Activated CD8-positive, alpha-beta memory T cell treated with anti-CD3 and anti-CD28 coated beads for 48 hours (primary cell): ENCODE measurements at places on chromosomes 2 and 18.

DNA sequence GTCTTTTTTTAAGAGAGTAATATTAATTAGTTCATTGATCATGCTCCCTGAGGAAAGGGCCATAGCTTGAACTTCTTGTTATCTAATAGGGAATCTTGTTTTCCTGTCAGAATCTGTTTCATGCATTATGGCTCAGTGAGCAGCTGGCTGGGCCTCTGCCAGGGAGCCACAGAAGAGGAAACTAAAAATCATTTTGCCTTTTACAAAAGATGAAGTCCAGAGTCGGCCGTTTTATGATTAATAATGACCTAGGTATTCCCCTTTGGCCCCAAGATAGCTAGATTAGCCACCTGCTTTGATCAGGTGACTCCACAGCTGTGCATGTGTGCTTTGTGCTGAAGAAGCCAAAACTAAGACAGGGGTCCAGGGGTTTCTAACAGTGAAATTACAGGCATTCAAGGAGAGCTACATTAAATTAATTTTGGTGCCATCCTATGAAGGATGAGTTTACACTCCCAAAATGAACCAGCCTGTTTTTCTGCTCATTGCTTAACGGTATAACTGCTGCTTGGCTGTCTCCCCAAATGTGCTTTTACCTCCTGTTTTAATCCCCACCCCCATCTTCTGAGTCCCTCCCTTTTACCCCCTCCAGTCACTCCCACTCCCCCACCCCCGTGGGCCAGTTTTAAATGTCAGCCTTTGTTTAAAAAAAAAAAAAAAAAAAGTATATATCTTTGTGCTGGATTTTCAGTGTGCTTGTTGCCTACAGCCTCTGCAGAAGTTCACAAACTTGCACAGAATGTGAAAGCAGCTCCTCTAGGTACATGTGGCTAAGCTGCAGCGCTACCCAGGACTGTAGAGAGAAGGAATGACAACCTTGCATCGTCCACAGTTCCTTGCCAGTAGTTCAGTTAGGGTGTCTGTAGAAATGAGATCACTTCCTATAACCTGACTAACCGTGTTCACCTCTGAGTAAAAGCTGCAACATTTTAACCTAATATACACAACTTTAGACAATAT, 93.1 kb downstream of the CABLES1 start:
- DNase-seq, result no peak

- no peak for DNase-seq
Observed at GRCh38 chr18:76952747-76953146, 130.4 kb downstream of the ZNF236 start.

DNA sequence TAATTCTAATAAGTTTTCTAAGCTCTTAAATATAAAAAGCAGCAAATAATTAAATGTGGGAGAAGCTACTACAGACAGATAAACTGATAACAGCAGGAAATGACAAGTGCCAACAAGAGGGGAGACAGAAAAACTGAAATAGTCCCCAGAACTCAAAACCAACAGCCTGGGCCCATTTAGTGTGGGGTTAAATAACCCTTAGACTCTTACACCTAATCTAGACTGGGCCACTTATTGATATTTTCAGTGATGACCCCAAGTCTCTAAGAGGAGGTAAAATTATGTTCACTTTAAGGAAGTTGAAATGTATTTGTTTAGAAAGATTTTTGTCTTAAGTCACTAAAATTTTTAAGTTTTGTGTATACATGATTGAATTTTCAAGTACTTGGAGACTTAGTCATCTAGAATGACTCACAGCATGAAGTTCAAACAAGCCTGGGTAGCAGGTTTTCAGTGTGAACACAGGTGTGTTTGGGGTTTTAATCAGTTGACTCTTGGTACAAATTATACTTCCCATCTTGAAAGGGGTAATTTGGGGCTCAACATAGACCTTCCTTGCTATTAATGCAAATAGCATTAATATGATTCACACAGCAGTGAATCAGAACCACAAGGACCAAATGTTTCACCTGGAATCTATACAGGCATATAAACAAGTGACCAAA, 54.9 kb upstream of the MYO3B start:
- DNase-seq, result no peak

DNA sequence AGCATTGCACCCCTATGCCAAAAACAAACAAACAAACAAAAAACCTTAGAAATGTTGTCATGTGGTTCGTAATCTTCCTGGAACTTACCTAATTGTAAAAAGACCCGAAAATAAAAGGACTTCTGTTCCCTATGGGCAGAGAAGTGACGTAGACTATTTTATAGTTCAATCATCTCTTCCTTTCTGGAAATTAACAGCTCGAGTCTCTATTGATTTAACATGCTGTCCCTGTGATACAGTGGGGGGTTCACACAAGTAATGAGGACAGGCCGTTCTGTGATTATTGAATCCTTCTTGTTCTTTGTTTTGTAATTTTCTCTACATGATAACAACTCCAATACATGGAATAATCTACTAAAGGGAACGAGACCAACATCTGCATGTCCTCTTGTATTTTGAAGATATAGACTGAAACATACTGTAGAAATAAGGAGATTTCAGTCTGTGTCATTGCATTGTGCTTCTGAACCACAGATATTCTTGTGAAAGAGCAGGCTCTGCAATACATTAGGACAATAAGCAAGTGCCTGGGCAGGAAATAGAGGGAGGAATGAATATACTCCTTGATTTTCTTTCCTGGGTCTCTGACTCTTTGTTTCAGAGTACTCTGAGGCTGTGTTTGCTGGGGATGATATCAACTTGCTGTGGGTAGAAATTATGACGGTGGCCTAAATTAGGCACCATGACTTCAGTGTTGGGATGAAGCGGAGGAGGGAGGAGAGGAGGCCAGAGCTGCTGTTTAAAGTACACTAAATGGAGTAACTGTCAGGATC, 65.7 kb upstream of the PPM1B start:
- no peak for DNase-seq

DNA sequence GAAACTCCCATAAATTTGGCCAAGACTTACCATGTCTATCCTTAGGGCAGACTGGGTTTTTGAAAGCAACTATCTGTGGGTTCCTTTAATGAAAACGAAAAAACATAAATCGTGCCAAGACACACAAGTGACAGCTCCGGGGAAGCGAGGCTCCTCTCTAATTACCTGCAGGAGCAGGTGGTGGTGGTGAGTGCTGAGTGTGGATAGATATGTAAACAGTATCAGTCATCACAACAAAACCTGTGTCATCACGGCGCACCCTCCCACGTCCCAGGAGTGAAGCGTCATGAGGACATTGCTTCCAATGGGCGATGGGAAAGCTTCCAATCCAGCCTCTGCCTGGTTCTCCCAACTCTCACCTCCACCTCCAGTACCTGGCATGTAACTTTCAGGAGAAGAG, 31.3 kb downstream of the ACKR3 start:
- DNase-seq, result no peak
